ENCODE measurements at places on chromosomes 11 and 22.

GRCh38 chr11:8033305-8034105, 46.4 kb downstream of the EIF3F start:
- DNase-seq, result no peak

DNA sequence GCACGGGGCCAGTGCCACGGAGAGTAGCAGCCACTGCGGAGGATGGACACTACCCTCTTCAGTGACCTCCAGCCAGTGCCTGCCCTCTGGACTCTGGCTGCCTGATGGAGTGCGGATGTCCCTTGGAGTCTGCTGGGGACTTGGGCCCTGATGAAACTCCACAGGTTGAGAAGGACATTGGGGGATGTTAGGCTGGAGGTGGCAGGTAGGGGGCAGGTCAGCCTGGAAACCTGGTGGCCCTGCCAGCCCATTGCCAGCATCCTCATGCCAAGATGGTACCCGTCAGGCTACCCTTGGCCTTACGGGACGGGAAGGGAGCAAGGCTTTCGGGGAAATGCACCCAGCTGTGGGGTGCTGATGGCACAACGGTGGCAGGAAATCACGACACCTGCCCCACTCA, 4.0 kb downstream of the CABP7 start:
- DNase-seq, result no peak

DNA sequence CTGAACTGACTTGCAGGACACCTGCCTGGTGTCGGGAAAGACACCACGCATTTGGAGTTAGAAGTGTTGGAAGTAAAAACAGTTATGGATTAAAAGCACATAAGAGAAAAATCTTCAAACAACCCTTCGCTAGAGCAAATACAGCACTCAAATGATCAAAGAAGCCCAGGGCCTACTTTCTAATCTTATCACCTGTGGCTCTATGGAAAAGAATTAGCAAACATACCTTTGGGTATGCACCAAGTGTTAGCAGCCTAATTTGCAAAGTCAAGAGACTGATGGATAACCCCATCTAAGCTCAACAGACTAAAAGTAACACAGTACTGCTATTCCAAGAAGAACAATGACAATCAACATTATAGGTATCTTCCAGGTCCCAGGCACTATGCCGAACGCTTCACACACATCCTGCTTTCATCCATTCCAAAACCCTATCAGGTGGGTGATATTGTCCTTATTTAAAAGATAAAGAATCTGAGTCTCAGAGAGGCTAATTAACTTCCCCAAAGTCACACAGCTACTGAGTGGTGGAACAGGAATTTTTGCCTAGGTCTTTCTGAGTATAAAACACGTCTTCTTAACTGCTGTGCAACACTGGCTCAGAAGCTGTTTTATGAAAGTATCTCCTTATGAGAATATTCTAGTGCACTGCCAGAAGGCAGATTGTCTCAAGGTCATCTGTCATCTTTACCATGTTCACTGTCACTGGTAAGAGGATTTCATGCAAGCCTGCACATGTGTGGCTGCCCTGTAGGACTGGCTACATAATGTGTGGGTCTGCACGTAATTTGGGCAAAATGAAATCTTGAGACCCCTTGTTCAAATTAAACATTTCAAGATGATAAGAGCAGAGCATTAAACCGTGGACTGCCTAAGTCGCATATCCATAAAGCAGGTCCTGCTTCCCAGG, 16.4 kb downstream of the SLC1A2 start:
- DNase-seq, result no peak

- no peak for DNase-seq
Observed at GRCh38 chr11:128688031-128688713, 5.7 kb upstream of the FLI1 start.

DNA sequence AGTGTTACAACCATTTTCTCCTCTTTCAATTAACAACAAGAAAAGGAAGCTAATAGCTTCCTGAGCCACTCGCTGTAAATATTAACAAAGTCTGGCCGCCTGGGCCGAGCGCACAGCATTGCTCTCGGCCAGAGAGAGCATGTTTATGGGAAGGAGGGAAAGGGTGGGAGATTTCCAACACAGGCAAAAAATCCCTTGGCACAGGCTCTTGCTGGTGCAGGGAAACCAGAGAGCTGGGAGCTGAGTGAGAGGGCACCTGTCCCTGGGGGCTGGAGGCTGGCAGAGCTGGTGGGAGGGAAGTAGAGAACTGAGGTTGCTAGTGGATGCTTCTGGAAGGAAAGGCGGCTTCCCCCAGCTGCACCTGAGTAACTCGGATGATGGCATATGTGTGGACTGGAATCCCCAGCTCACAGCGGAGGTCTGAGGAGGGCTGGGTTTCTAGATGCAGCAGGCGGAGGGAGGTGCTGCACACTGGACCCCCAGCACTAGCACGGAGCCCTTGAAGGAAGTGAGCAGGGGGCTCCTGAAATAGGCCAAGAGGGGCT, 59.6 kb downstream of the FLRT1 start:
- no peak for DNase-seq

DNA sequence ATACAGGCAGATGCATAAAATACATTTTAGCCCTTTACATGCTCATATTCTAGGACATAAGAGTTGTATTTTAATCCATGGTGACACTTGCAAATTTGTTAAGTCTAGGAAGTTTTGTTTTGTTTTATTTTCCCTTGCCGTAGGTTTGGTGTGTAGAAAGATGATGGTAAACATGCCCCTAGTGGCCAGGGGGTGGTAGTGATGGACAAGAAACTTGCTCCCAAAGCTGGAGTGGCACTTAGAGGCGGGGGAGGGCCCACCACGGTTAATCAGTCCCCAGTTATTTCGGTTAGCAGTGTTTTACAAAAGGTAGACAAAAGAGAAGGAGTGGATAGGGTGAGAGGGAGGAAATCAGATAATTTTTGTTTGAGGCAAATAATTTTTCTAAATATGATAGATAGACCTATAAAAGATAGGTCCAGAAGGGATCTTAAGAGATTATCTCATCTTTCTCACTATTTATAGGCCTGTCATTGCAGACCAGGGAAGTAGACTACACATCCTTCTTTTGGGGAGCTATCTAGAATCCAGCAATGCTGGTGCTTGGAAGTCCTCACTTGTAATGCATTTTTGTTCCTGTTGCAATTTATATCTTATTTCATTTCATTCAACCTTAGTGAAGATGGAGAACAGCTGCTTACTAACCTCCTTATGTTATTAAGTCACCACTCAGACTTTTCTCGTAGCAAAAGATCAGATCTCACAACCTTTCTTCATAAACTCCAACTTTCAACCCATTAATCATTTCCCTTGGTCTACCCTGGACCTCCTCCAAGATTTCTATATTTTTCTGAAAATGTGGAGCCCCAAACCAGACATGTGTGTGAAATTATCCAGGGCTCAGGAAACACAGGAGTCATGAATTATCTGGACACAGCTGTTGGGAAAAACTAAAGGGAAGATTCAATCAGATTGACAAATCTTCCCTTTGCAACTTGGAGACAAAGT, 5.9 kb upstream of the BDNF start:
- no peak for DNase-seq

GRCh38 chr22:46090631-46091201, 59.6 kb upstream of the PPARA start:
- no peak for DNase-seq

- DNase-seq, result no peak
Observed at GRCh38 chr11:85813721-85814120, 2.8 kb upstream of the SYTL2 start.

GRCh38 chr22:44497218-44497904, 672 bp downstream of the RTL6 start:
- DNase-seq, result no peak

DNA sequence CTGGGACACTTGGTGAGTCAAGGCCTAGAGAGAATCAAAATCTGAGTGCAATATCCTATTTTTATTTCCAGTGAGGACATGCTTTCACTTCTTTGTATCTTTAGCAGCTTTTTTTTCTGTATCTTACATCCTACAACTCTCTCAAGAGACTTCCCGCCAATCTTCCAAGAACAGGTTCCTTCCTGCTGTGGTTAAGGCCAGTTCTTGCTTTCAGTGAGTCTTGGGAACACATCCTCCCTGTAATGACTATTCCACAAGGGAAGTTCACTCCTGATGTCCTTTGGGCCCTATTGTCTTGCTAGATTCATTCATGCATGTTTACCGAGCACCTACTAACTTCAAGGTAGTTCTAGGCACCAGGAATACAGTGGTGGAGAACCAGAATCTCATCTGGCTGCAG, 3.8 kb upstream of the MMP12 start:
- no peak for DNase-seq

DNA sequence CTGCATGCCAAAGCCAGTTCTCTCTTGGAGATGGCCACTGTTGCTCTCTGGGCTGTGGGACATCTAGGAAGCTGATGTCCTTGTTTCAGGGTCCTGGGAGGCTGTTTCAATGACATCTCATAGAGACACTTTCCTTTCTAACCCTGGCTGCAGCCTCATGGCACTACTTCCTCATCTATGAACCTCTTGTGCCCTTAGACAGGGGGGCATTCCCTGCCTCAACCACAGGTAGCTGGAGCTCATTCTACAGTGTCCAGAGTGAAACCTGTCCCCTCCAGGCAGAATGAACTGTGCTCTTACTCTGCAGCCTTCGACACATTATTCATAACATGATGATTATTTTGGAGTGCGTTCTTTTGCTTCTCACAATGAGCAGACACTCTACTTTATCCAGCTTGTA, 309.2 kb downstream of the ST3GAL4 start:
- DNase-seq, result no peak

DNA sequence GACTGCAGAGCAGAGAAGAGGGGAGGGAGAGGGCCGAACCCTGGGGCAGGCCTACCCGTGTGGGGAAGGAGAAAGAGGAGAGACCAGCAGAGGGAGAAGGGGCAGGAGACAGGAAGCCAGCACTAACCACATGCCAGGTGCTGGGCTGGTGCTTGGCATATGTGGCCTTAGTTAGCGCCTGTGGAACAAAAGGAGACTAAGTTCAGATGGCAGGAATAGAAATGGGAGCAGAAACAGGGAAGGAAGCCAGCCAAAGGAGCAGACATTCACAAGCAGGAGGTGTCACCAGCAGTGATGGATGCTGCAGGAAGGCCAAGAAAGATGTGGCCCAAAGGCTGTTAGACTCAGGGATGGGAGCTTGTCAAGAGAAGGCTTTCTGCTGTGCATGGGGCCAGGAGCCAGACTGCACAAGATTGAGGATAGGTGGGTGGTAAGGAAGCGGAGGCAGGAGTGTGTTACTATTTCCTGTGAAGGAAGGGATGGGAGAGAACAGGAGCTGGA, 26.7 kb downstream of the TREH start:
- no peak for DNase-seq

- no peak for DNase-seq
Observed at GRCh38 chr11:12092714-12093113, 17.7 kb upstream of the MICAL2 start.

DNA sequence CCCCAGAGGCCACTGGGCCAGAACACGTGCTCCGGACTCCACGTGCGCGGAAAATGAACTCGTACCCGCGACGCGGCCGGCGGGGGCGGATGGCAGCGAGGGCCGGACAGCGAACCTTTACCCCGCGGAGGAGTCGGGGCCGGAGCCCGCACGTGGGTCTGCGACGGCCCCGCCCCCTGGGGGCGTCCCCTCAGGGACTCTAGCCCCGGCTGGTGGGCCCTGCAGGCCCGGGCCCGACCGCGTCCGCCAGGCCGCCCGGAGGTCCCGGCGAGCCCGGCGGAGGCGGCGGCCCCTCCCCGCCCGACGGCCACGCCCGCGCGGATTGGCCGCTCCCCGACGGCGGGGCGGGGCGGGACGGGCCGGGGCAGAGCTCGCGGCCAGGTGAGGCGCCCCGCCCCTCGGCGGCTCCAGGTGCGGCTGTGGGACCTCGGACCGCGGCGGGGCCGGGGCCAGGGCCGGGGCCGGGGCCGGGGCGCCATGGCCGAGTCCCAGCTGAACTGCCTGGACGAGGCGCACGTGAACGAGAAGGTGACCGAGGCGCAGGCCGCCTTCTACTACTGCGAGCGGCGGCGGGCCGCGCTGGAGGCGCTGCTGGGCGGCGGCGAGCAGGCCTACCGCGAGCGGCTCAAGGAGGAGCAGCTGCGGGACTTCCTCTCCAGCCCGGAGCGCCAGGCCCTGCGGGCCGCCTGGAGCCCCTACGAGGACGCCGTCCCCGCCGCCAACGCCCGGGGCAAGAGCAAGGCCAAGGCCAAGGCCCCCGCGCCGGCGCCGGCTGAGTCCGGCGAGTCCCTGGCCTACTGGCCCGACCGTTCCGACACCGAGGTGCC, at the start of gene FAM83F:
TSS of gene FAM83F (plus strand) at position 389 of the 827 bp plus-strand sequence. CDS start at position 478, 89 bp downstream.
- peak; percentile 11 for DNase-seq

GRCh38 chr11:19984048-19984742, 176.1 kb downstream of the DBX1 start:
- no peak for DNase-seq

GRCh38 chr11:10930224-10930971, 72.5 kb upstream of the ZBED5 start:
- DNase-seq, result no peak

DNA sequence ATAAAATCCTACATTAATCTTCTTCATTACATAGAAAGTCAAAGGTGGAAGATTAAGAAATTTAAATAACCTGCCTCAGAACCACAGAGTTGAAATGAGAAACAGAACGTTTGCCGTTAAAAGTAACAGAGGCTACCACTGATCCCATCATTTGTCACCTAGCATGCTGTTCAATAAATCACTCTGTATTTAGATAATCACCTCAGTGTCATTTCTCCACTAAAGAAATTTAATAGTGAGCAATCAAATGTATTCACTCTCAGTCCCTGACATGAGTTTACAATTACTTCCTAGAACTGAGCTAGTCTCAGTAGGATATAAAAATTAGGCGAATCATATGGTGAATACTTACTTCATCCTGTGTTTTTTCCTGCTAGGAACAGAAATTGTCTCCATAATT, 169.6 kb downstream of the MSANTD4 start:
- no peak for DNase-seq

DNA sequence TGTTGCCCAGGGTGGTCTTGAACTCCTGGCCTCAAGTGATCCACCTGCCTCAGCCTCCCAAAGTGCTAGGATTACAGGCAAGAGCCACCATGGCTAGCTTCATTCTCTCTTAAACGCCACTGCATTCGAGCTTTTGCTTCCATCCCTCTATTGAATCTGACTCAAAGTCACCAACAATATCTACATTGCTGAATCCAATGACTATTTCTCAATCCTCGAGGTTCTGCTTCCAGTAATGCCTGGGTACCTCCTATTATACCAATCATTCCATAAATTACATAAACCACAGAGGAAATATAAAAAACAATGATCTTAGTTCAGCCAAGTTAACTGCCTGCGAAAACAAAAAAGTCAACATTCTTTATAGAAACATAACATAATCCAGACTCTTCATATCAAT, 11.9 kb upstream of the NXF1 start:
- DNase-seq, result no peak

- no peak for DNase-seq
Observed at GRCh38 chr11:62324731-62325556, 12.3 kb upstream of the ASRGL1 start.

DNA sequence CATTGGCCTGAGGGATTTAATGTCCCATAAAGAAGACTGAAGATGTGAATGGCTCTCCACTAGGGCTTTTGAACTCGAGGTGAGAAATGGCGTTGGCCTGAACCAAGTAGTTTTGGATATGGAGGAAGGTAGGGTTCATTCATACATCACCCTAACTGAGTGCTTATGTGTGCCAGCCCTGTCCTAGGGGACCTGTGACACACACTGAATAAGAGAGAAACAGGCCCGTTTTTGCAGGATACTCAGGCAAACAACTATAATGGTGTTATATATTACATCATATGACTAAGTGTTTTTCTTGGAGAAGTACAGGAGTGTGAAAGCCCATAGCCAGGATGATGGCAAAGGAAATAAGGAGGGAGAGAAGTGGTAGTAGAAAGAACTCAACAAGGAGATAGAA, 368.1 kb downstream of the TMEM135 start:
- no peak for DNase-seq

All from activated T-helper 1 cell treated with anti-CD3 and anti-CD28 coated beads, Interleukin-2, amount 50 U/mL, for 16 hours (primary cell).